ENCODE measurements at places on chromosomes 1 and 21.

- no peak for DNase-seq
Measured at GRCh38 chr1:156033011-156033410, 12.3 kb upstream of the SSR2 start.

GRCh38 chr1:145740269-145740668, 21.0 kb downstream of the CD160 start:
- DNase-seq, result no peak

DNA sequence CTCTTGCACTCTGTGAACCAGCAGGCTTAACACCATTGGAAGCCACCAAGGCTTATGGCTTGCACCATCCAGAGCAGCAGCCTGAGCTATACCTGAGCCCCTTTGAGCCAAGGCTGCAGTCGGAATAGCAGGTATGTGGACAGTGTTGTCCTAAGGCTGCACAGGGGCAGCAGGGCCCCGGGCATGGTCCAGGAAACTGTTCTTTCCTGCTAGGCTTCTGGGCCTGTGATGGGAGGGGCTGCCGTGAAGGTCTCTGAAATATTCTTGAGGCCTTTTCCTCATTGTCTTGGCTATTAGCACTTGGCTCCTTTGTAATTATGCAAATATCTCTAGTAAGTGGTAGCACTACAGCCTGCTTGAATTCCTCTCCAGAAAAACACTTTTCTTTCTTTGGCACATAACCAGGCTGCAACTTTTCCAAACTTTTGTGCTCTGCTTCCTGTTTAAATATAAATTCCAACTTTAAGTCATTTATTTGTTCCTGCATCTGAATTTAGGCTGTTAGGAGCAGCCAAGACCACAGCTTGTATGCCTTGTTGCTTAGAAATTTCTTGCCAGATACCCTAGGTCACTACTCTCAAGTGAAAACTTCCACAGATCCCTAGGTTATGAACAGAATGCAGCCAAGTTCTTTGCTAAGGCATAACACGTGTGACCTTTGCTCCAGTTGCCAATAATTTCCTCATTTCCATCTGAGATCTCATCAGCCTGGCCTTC, 5.2 kb downstream of the KRTAP20-4 start:
- no peak for DNase-seq

DNA sequence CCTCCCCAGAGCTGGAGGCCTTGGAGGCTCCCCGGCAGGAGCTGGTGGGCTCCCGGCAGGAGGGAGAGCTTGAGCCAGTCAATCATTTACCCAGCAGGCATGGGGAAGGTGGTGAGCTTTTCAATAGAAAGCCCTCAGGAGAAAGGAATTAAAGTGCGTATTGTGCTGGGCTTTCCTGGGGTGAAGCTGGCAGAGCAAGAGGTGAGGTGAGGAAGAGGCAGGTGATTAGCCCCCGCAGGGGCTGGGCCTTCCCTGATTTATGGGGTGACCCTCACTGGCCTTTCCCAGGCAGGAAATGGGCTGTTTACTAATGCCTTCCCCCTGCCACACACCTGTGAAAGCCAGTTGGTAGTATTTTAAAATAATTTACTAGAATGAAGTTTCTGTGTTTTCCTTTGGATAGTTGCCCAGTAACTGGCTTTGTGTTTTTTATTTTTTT, 25.8 kb downstream of the CLDN14 start:
- DNase-seq, result no peak

DNA sequence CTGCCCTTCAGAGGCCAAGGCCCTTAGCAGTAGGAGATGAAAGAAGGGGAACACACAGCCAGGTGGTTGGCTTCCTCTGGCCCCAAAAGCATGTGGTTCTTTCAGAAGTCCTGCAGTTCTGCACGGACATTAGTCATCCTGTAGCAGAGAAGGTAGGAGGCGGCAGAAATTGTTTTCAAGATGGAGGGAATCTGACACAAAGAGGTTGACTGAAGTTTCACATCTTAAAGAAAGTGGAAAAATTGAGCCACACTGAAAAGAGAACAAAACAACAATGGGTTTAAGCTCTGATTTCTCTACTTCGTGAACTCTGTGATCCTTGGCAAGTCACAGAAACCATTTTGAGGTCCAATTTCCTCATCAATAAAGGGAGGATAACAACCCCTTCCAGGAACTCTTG, 125.3 kb upstream of the DNAH14 start:
- no peak for DNase-seq

DNA sequence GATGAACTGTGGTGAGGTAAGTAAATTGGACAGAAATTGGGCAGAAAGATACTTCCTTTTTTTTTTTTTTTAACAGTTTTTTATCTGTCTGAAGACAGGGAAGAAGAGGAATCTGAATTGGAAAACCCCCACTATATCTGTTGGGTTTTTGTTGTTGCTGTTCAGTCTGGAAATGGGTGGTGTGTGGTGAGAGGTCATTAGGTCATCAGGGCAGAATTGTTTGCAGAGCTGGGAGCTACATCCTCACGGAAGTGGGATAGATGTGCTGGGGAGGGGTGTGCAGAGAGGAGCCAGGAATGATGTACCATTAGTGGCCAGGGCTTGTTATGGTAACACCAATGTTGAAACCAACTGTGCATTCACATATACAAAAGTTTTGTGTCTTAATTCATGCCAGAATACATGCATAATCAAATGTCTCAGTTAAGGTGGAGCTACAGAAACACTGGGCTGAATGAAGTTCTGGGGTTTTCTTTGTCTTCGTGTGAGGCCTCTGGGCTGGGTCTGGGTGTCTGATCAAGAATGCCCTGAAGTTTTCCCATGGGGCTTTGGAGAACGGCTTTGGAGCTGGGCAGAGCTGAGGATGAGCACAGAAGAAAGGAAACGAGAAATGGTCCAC, 12.4 kb downstream of the USP25 start:
- no peak for DNase-seq

- no peak for DNase-seq
Measured at GRCh38 chr1:178935610-178936009, 64.7 kb upstream of the ANGPTL1 start.

DNA sequence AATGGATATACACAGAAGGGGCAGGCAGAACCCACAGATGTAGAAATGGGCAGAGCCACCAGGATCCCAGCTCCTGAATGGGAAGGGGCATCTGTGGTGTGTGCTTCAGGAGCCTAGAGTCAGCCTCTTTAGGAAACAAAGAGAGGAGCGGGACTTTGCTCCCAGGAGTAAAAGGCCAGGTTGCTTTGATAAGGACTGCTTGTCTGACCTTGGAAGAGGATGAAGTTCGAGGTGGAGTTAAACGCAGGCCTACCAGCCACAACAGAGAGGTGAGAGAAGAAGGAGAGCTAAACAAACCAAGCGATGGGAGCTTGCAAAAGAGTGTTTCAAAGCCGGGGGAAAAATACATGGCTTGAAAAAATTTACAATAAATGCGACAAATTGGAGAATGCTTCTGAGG, 49.9 kb upstream of the TMPRSS2 start:
- no peak for DNase-seq

- no peak for DNase-seq
Measured at GRCh38 chr1:177257128-177257527, 86.4 kb downstream of the BRINP2 start.

- no peak for DNase-seq
Measured at GRCh38 chr1:212035835-212036605, 472 bp downstream of the DTL start.

GRCh38 chr1:67855961-67856360, 22.7 kb upstream of the GNG12 start:
- no peak for DNase-seq

DNA sequence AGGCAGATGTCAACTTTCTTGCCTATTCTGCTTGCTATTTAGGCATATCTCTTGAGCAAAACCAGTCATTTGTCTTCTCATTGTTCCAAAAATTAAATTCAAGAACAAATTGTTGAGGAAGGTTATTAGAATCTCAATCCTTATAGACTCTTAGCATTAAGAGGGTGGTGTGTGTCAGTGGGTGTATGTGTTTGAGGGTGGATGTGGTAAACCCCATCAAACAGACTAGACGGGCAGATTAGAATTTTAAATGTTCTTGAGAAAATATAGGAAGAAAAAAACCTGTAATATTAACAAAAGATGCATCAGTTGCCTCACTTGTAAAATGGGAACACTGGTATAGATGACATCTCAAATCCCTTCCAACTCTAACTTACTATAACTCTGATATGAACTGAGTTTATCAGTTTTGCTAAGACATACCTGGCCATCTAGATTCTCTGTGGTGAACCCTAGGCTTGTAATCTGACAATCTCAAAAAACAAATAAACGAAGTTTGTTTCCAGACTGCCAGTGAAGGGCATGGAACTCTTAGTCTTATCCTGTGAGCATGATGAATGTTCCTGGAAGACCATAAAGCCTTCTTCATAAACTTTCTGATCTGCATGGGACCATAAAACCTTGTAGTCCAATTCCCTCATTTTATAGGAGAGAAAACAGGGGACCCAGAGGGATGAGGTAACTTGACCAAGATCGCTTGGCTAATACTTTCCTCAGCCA, 176.3 kb upstream of the SGIP1 start:
- no peak for DNase-seq

DNA sequence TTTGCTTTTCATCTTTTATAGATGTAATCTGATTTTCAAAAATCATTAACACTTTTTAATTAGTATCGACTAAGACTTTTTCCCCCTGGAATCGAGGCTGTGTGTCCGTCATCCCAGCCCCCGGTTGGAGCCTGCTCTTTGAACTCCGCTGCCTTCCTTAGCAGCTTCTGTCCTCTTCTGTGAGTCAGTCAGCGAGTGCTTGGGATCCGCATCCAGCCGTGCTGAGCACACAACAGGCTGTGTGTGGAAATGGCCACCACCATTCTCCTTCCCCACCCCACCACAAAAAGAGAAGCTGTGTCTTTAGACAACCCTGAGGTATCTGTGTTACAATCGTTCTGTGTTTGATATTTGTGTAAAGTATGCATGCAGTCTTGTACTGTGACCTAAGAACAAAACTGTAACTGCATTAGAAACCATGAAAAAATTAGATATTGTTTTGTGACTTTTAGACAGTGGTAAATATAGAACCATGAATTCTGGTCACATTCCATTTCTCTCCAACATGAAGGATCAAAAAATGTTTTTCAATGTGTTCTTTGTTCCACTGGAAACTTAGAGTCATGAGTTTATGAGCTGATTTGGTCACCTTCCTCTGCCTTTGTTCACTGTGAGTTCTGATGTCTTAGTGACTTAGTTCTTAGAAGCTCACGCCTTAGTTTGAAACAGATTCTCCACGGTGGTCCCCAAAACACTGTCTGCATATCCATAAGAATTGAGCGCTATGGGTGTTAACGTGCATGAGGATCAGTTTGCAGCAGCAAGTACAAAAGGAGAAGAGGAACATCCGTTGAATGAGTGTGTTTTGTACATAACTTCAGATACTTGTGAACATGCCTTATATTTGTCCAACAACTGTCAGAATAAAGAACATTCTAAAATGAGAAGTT, 64.7 kb downstream of the VPS26C start:
- no peak for DNase-seq

- no peak for DNase-seq
Measured at GRCh38 chr21:35641271-35642016, 418.9 kb downstream of the SETD4 start.

DNA sequence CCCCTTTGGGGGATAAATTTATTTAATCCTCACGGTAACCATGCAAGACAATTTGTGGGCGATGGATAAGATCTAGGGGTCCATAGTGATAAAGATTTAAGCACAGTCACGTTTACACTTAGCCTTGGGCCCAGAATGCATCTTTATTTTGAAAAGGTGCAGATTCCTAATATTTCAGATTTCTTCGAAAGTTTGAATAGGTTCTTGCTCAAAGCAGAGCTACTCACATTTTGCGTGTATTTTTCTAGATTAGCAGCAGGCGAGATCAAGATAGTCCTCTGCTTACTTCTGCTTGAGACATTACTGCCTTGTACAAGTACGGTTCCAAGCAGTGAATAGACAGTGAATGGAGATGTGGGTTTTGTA, 647 bp downstream of the TSEN15 start:
- no peak for DNase-seq

GRCh38 chr1:3651930-3652547, at the start of gene TP73:
TP73 (plus strand) TSS chr1:3652516; CDS start chr1:3682366, 29,850 bp downstream.
- DNase-seq, result no peak

GRCh38 chr1:27322569-27323240, 742 bp downstream of the TMEM222 start:
- no peak for DNase-seq

- DNase-seq, result peak; percentile 81
Measured at GRCh38 chr1:228486596-228487335, 416 bp upstream of the RNF187 start.

DNA sequence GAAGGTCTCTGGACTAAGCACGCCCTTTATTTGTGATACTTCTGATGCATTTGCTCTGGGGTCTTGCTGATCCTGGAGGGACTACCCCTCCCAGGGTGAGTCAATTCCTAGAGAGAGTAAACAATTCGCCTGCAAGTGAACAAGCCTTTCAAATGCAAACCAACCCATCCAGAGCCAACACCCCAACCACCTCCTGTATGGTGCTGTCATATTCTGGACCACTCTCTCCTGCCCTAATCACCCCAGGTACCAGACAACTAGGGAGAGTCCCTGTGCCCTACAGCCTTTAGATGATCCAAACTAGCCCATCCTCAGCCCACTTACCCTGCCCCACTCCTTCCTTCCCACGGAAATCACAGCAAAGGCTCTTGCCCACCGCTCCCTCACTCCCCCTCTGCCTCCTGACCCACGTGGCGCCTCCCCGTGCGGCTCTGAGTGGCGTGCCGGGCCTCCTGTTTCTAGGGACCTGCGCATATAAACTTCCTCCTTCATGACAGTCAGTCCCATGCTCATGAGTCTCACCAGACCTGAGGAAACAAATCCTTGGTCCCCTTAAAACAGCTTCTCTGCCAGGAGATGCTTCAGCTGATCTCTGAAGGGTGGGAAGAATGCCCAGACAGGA, 37.2 kb downstream of the ACTA1 start:
- DNase-seq, result no peak

- DNase-seq, result no peak
Measured at GRCh38 chr21:38858026-38858811, 52.5 kb downstream of the ETS2 start.

GRCh38 chr1:226411619-226412018, 3.7 kb upstream of the PARP1 start:
- no peak for DNase-seq

DNA sequence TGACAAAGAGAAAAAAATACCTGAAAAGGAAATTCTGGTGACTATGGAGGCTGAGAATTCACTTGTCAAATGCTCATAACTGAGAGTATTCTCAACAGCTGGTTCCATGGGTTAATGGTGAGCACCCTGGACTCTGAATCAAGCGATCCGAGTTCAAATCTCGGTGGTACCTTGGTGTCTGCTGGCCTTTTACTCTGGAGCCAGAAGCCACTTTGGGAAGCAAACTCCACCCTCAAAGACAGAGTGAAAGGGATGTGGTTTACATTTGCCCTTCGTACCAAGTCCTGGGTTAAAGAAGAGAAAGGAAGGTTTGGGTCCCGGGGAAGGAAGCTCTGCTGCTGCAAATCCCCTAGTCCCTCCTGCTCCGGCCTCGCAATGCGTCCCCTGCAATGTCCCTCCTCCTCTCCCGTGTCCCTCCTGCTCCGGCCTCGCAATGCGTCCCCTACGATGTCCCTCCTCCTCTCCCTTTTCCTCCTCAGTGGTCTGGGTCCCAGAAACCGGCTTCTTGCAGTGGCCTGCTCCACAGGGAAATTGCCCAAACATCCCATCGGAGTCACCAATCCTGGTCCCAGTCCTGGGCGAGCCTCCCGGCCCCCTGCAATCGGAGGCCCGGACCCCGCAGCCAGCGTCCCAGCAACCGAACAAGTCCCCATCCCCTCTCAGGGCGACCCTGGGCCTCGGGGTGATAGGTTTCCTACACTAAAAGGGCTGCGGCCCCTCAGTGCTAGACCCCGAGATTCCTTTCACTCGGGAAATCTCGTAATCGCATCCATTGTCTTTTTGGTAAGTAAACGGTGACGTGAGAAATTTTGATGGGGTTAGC, 129.4 kb downstream of the PPIAL4G start:
- DNase-seq, result no peak

GRCh38 chr1:52253421-52253820, 111.5 kb downstream of the ZFYVE9 start:
- no peak for DNase-seq

Measured in globus pallidus (tissue), 1 donor.